Calu3 (cell line): ENCODE measurements at places on chromosomes 4 and X. TPM values are rescaled to one million over a fixed set of nuclear protein-coding genes. Genes with fewer than 3 reads are reported as not detected.

The RPL34 gene
- 531 and 589 TPM in 2 replicates for total RNA-seq

The TXK gene
- 2.8 and 4.6 TPM in 2 replicates for total RNA-seq

The FAM193A gene
- total RNA-seq: 20.0 and 22.2 TPM in 2 replicates

The DOCK11 gene
- total RNA-seq: 1.4 and 1.9 TPM in 2 replicates

The MUC7 gene
- total RNA-seq: not detected in 2 replicates

The FAM9B gene
- total RNA-seq: 0.40 and 0.69 TPM in 2 replicates
